ENCODE measurements at places on chromosomes 4 and X.

- DNase-seq = peak; percentile 3
Measured at GRCh38 chrX:148609515-148610327, 109.3 kb downstream of the AFF2 start.

DNA sequence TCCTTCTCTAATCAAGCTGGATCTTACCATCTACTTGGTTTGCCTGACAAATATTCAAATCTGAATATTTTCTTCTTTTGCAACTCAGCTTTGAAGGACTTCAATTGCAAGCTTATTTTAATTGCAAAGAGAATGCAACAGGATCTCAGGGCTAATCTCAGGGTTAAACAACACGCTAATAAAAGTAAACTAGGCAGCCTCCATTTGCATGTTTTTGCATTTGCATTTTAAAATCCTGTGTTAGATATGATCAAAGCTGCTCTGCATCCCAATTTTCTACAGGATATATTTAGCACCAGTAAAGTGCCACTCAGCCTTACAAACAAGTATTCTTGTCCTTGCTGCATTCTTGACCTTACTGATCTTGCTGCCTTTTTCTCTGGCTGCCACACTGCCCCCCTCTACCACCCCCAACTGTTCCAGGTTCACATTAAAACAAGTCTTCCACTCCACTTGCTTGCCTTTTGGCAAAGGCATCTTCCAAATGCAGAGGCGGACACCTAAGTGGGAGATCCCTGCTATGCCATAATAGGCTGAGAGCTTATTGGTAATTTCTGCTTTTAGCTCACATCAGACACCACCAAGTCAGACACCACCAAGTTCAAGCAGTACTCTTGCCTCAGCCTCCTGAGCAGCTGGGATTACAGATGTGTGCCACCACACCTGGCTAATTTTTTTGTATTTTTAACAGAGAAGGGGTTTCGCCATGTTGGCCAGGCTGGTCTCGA lies 48.1 kb downstream of the GPRIN3 start:
- no peak for DNase-seq

GRCh38 chrX:156003486-156004185 lies 6.1 kb downstream of the IL9R start:
- no peak for DNase-seq

DNA sequence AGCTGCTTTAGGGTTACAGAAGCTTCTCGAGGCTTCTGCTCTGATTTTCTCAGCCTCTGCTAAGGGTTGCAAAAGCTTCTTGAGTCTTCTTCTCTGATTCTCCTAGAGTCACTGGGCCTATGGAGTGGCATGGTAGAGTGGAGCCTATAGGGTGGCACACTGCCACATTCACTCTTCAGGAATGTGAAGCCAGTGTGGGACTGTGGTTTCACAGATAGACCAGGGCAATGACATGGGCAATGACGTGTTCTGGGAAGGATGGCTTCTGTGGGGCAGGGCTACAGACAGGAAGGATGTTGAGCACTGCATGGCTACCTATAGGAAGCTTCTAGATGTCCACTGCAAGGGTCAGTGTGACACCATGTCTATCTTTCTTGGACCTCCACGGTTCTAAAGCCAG lies 11.0 kb upstream of the MAMLD1 start:
- no peak for DNase-seq

GRCh38 chrX:154541896-154542722 lies 4.5 kb downstream of the G6PD start:
- DNase-seq = peak; percentile 35

GRCh38 chrX:39952989-39953388 lies 144.8 kb downstream of the BCOR start:
- no peak for DNase-seq

- no peak for DNase-seq
Measured at GRCh38 chr4:74480267-74480666, 35.3 kb downstream of the AREG start.

Measured in T-helper 1 cell (primary cell).